ENCODE measurements at places on chromosomes 4 and X.

GRCh38 chr4:77177199-77177598 lies 20.2 kb downstream of the CCNG2 start:
- peak; percentile 79 for DNase-seq

DNA sequence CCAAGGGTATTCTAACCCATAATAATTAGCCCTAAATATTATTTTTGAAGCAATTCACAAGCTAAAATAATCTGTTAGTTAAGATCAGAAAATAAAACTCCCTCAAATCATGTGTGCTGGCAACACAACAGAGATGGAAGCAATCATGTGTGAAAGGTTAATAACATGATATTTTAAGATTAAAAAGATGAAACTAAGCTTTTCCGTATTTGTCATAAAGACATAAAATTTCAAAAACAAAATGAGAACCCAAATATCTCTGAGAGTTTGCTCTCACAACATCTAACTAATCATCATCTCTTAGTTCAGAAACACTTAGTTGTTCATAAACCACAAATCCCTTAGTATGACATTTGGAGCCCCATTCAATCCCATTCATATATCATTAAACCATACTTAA lies 749.1 kb downstream of the CCSER1 start:
- DNase-seq: no peak

- peak; percentile 16 for DNase-seq
Observed at GRCh38 chr4:12679217-12679616, 804.9 kb downstream of the RAB28 start.

DNA sequence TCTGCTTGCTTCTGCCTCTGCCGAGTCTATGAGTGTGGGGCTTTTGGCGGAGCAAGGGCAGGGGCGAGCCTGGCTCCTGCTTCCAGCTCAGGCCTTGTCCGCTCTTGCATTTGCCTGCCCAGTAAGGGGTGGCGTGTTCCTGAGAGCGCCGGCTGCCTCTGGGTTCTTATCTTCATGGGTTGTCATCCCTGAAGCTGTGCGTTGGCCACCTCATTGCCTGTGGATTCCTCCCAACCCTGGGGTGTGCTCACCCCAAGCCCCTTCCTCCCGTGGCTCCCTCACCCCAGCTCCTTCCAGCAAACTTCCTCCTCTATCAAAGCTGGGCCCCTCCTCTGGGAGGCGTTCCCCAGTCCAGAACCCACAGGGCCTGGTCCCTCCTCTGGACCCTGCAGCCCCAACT lies 17.5 kb downstream of the SH3BP2 start:
- no peak for DNase-seq

DNA sequence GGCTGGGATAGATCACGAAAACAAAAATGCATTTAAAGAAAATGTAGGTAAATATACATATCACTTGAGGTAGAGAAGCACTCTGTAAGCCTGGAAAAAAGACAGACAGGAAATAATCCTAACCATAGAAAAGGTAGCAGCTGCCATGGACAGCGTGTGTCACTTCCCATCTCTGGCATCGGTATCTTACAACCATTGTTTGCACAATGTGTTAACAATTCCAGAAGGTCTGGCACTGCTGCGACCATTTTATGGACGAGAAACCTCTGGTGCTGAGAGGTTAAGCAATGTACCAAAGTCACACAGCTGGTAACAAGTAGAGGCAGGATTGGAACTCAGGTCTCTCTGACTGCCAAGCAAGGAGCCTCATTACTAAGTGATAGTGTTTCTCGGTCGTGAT lies 1.7 kb upstream of the MTNR1A start:
- no peak for DNase-seq

GRCh38 chr4:156767911-156768415 lies 203.6 kb downstream of the PDGFC start:
- no peak for DNase-seq

- DNase-seq: no peak
Observed at GRCh38 chr4:24999392-25000089, 31.2 kb downstream of the LGI2 start.

DNA sequence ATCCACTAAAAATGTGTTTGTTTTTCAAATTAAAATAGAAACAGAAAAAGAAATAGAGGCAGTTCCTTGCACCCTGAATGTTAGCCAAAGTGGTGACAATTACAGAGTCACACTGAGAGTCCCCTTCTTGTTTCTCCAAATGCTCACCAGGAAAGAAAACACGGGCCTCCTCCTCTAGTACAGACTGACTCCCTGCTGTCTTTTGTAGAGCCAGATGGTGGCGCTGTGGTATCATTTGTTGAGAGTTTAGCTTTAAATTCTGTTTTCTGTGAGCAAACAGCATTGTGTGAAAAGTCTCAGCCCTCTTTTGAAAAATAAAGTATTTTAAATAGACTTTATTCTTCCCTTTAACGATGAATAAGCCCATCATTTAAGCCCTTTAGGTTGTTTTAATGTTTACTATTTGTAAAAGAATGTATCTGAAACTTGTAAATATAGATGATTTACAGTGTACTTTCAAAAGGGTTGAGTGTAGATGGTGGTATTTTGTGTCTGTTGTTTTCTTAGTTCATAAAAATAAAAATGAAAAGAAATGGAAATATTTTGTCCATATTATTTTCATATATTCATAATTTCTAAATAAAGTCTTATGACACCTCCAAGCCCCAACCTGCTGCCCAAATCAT lies 36.9 kb upstream of the ATOH1 start:
- DNase-seq: peak; percentile 67

- DNase-seq: no peak
Observed at GRCh38 chr4:120829113-120829831, 93.3 kb downstream of the PRDM5 start.

DNA sequence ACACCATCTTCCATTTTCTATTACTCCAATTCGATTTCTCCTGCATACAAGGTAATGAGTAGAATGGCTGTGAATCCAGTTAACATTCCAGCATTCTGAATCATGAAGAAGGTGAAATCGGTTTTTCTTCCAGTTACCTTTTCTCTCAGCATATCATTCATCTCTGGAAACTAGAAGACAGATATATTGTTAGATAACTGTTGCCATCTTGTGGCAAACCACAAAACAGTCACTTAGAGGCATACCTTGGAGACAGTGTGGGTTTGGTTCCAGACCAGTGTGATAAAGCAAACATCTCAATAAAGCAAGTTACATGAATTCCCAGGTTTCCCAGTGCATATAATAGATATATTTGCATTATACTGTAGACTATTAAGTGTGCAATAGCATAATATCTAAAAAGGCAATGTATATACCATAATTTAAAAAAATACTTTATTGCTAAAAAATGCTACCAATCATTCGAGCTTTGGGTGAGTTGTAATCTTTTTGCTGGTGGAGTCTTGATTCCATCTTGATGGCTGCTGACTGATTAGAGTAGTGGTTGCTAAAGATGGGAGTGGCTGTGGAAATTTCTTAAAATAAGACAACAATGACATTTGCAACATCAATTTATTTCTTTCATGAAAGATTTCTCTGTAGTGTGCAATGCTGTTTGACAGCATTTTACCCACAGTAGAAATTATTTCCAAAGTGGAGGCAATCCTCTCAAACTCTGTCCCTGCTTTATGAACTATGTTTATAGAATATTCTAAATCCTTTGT lies 82.1 kb downstream of the SLC39A8 start:
- DNase-seq: peak; percentile 53

DNA sequence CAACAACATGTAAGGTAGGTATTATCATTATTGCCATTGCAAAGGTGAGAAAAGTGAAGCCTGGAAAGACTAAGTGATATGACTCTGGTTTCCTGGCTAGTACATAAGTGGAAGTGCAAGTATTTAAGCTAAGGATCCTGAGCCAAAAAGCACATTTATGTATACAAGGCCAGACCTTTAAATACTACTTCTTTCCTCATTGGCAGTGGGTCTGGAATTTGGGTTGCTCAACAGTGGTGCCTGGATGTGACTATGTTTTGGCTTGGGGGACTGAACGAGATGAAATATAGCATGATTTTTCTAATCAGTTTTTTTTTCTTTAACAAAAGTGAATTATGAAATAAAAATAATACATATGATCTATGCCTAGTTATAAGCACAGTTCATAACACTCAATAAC lies 7.4 kb upstream of the FGF13 start:
- DNase-seq: no peak

All from D341Med (cell line).